ENCODE measurements at places on chromosomes 6 and 20.

DNA sequence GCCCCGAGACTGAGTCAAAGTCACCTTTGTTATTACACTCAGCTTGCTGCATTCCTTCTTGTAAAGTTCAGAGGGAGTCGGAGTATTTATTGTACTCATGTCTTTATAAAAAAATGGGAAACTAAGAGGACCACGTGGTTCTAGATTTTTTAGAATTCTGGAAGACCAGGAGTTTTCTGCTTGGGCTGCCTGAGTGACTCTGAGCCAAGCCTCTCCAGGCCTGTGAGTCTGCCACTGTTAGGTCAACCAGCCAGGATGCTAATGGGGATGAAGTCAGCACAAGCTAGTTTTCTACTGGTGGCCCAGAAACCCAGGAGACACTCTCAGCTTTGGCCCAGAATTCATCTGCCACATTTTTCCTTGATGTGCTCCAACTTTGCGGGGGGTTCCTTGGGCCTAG, 453.5 kb upstream of the SULF2 start:
- DNase-seq = no peak

DNA sequence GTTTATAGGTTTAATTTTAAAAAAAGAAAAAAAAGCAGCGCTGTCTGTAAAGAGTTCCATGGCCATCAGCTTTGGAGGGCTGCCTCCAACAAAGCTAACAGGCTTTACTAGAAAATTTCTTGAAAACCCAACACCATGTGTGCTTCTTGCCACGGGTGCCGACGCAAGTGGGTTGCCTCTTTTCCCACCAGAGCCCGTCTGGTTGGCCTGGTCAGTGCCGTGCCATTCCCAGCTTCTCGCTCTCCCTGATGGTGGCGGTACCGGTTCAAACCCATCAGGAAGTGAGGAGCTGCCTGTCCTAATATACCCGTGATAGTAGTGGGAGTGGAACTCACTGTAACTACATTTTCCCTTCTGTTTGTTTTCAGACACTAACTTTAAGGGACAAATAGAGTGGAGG, 73.7 kb downstream of the CDH4 start:
- DNase-seq = no peak

GRCh38 chr6:52900536-52900935, 9.0 kb downstream of the GSTA3 start:
- no peak for DNase-seq

- no peak for DNase-seq
These were observed 497.4 kb upstream of the SULF2 start for GRCh38 chr20:48282591-48283228.

DNA sequence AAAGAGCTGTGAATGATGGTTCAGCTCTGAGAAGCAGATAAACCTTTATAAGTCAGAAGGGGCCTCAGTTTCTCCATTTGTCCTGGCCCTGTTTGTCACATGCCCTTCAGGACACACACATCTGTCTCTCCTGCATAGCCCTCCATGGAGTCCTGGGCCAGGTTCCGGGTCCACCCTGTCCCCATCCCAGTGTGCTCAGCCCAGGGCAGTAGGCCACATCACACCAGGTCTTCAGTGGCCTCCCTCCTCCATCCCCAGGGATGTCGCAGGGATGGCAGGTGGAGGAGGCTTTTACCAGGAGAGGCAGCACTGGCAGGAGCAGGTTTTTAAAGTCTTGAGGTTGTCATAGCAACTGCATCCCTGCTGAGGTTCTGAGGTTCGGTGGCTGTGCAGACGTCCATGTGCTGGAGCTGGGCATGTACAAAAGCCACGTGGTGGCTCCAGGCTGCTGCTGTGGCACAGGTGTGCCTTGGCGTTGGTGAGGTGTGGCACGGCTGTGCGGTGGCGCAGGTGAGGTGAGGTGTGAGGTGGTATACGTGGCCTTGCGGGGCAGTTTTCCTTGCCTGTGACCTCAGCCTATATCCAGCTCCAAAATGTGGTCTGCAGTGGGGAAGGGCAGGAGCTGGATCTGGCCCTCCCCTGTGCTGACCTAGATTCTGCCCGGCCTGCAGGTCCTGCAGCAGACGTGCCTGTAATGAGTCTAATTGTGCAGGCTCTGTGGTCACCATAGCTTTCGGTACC, 8.0 kb upstream of the NPBWR2 start:
- no peak for DNase-seq

DNA sequence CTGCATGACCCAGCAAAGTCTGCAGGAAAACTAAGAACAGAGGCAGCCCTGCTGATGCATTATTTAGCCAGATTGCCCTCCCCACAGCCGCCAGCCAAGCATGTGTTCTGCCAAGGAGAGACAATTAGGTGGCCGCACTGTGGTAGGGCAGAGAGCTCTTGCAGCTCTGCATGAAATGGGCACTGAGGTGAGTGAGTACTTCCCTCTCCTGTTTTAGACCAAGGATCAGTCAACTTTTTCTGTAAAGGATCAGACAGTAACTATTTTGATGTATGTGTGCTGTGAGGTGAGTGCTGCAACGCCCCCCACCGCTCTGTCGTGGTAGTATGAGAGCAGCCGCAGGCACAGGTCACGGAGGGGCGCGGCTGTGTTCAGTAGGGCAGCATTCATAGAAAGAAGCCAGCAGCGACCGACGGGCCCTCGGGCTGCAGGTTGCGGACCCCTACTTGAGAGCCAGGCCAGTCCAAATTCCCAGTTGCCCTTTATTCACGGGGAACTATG, 23.8 kb upstream of the FAM50B start:
- DNase-seq = no peak

- no peak for DNase-seq
These were observed 289.3 kb downstream of the KIF16B start for GRCh38 chr20:16283978-16284377.

DNA sequence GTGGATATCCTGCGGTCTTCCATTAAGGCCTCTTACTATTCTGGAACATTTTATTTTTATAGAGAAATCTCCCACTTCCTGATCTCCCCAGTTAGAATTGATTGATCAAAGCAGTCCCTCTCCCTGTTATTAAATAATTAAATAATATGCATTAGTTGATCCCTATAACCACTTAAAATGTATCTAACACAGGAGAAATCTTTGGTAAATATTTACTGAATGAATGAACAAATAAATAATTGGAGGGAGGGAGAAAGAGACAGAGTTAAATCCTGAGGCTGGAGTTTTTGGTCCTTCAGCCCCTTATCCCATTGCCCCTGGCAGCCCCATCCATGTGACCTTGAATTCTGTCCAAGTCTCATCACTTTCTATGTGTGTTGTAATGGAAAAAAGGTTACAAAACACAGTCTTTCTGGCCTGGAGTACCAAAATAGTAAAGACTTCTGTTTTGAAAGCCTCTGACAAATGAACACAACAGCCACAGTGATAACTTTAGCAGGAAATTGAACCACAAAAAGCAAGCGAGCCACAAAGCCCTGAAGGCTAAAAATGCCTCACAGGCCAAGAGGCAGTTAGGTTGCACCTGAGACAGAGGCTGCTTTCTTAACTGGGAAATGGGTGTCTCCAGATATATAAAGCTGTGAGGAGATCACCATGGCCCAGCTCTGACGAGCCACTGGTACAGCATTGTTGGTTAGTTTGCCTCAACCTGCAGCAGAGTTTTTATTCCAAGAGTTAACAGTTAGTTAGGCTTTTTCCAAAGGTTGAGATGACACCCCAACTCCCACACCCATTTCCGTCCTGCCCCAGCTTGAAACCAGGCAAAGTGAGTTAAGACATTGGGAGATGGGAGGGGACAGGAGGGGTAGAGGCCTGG, 11.3 kb downstream of the NT5E start:
- no peak for DNase-seq

DNA sequence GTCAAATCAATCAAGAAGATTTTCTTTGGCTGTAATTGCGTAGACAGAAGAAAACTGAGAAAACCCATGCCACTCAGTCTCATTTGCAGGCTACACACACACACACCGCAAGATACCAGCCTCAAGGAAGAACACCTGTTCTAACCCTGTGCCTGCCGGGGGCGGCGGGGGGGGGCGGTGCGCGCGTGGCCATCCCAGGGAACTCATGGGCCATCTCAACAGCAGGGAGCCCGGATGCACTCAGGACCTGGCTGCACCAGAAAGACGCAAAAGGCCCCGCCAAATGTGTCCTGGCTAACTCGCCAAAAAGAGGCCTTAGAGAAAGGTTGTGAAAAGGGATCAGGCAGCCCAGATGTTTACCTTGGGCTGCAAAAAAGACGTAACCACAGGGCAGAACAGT, 2.1 kb downstream of the B3GAT2 start:
- no peak for DNase-seq

- DNase-seq = no peak
These were observed 289.9 kb upstream of the TSHZ2 start for GRCh38 chr20:52682237-52682636.
